A549 treated with RU486 at 1 μM for 4 hours (cell line): ENCODE measurements at places on chromosomes 3 and 15. TPM values are rescaled to one million over a fixed set of nuclear protein-coding genes. Genes with fewer than 3 reads are reported as not detected.

Gene C3orf85
- not detected in 5 replicates for total RNA-seq

Gene MYO1E
- 168 to 235 TPM (median 191 TPM) in 5 replicates for total RNA-seq

Gene WDR76
- 10.0 to 18.2 TPM (median 13.2 TPM) in 5 replicates for total RNA-seq

Gene CDCP1
- 11.5 to 13.6 TPM (median 12.8 TPM) in 5 replicates for total RNA-seq

Gene LEKR1
- total RNA-seq: 0.53 to 1.00 TPM (median 0.70 TPM) in 5 replicates

Gene TRIM69
- total RNA-seq: 3.3 to 6.8 TPM (median 4.5 TPM) in 5 replicates

Gene COL6A5
- not detected in 5 replicates for total RNA-seq

Gene LARP6
- total RNA-seq: 55.7 to 88.3 TPM (median 82.7 TPM) in 5 replicates

Gene SGO1
- total RNA-seq: 12.0 to 19.5 TPM (median 15.9 TPM) in 5 replicates

Gene SEC62
- total RNA-seq: 78.8 to 164 TPM (median 91.3 TPM) in 5 replicates

Gene DUOX1
- total RNA-seq: 0.02 TPM in 1 of 5 replicates, not detected in the others

Gene HCLS1
- 0.09 to 0.13 TPM in 2 of 5 replicates, not detected in the others for total RNA-seq

Gene ILDR1
- total RNA-seq: not detected in 5 replicates

Gene BFSP2
- total RNA-seq: not detected in 5 replicates

Gene EIF2A
- total RNA-seq: 68.8 to 98.8 TPM (median 75.2 TPM) in 5 replicates

Gene STAC
- total RNA-seq: 1.8 to 2.9 TPM (median 2.5 TPM) in 5 replicates

Gene HSPBAP1
- 5.0 to 6.7 TPM (median 6.1 TPM) in 5 replicates for total RNA-seq

Gene CPEB1
- total RNA-seq: 2.4 to 4.4 TPM (median 3.1 TPM) in 5 replicates

Gene PPP1R14D
- 0.28 to 0.38 TPM in 2 of 5 replicates, not detected in the others for total RNA-seq

Gene SPRED1
- total RNA-seq: 5.8 to 8.9 TPM (median 8.7 TPM) in 5 replicates

Gene OR5K2
- not detected in 5 replicates for total RNA-seq

Gene ZNF385D
- total RNA-seq: not detected in 5 replicates
